ENCODE measurements at places on chromosomes 5 and 9.

DNA sequence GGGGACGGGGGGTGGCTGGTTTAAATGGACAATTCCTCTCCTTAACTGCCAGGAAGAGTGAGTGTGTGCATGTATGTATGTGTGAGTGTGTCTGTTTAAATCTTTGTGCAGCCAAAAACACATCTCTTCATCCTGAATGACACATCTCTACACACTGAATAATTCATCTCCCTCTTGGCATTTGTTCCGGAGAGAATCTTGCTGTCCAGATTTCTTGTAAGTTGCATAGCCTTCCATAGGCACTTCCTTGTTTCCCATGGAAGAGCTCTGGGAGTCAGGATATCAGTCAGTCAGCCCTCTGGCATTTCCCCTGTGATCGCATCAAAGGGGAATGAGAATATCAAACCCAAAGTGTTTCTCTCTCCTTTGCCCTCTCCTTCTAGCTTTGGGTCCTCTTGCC is 74.7 kb downstream of the WWC1 start:
- DNase-seq: no peak

GRCh38 chr9:113589890-113590289 is 126.4 kb downstream of the RGS3 start:
- no peak for DNase-seq

DNA sequence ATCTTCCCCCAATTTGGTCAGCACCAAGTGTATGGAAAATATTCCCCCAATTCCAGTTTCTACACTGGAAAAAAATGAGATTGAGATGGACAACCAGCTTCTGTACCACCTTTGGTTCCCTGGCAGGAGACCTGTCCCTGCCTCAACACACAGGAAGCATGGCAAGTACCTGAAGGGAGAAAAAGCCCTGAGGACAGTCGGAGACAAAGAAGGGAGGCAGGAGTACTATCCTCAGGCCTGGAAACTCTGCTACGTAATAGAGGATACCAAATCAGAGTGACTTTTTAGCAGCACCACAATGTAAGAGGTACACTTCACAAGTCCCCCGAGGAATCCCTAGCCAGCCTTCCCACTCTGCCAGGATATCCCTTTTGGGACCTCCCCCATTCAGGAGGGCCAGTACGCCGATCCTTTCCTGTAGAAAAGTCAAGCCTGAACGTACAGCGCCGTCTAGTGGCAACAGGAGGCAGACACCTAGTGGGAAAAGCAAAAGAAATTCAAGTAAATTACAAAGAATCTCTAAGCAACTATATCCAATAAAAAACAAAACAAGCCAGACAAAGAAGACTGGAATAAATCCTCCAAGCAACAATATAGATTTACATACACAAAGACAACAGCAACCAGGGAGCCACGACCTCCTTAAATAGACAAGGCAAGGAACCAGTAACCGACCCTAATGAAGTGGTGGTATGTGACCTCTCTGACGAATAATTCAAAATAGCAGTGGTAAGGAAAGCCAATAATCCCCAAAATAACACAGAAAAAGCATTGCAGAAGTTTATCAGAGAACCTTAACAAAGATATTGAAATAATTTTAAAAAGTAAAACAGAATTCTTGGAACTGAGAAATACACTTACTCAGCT is 63.3 kb upstream of the SLCO6A1 start:
- peak; percentile 33 for DNase-seq

- DNase-seq: no peak
Observed at GRCh38 chr9:110700953-110701352, 32.4 kb downstream of the MUSK start.

DNA sequence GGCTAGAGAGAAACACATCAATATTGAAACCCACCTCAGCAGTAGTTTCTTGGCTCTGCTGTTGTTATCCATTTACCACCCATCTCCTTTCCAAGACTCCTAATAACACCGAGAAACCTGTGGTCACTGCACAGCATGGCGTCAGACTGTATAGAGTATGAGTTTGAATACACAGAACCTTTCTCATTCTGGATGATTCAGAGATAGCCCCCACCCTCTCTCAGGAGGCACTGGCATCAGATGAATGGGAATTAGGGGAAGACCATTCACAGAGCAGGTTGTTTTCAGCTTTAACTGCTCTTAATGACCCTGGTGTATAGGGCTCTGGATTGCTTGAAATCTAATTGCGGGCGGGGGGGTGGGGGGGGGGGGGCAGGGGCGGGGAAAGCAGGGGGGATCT is 86.7 kb downstream of the GPR21 start:
- DNase-seq: no peak

DNA sequence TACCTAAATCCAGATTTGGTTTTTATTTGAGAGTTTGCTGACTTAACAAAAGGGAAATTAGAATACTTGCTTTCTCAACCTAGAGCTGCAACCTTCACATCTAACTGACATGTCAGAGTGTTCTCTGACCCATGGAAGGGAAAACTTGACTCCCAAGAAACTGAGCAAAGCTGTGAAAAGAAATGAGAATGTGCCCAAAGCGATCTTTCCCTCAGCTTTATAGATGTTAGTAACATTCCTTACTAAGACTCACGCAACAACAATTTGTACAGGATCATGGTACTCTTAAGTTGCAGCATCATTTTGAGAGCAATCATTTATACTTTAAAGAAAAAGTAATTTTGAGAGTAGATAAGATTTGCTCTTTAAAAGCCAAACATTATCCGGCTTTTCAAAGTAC is 117.0 kb upstream of the FBXL7 start:
- no peak for DNase-seq

GRCh38 chr5:17730421-17730820 is 96.2 kb downstream of the TAF11L14 start:
- DNase-seq: no peak

DNA sequence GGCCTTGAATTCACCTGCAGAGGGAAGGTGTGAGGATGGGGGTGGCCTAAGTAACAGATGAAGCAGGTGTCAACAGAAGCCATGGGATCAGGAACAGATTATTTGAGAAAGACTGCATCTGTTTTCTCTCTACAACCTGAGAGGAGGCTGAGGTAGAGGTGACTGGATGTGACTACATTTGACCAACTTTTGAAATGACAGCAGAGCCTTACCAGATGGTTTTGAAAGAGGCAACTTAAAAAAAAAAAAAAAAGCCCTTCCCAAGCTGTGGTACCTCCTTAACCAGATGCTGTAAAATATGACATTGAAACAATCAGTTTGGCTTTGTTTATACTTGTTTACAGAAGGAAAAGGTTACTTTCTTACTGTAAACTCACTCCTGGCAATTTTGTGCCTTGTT is 108.6 kb downstream of the TRIO start:
- DNase-seq: no peak

DNA sequence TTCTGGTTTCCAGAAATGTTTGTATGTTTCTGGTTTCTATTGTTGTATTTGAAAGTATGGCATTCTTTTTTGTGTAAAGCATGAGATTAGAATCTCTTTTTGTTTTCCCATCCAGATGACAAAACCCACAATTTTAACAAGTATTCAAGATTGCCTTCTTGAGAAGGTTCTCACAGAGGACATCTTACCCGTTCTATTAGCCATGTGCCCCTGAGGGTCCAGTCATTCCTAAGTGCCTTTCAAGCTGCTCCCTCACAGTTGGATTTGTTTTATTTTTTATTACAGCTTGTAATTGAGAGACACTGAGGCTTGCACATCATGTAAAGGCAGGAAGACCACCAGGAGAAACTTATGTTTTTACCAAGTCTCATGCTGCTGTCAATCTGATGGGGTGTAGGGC is 19.3 kb upstream of the LOX start:
- no peak for DNase-seq

DNA sequence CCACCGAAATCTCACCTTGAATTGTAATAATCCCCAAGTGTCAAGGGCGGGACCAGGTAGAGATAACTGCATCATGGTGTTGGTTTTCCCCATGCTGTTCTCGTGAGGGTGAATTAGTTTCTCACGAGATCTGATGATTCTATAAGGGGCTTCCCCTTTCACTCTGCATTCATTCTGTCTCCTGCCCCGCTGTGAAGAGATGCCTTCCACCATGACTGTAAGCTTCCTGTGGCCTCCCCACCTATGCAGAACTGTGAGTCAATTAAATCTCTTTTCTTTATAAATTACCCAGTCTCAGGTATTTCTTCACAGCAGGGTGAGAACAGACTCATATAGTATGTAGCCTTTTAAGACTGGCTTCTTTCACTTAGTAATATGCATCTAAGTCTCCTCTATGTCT is 128.1 kb upstream of the NR5A1 start:
- peak; percentile 10 for DNase-seq

DNA sequence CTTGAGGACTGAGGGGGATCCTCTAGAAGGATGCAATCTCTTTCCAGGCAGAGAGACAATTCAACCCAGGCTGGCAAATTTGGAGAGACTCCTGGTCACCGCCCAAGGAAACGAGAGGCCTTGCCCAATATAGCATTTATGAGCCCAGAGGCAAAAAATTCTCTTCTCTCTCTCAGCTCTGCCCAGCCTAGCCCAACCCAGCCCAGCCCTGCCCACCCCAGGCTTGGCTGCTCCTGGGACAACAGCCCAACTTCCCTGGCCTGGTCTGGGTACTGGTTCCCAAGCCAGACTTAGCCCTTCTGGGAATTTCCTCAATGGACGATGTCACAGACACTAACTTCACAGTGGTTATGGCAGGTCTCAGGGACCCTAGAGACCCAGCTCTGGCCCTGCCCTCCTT is 116.5 kb downstream of the PSD2 start:
- no peak for DNase-seq

- no peak for DNase-seq
Observed at GRCh38 chr5:160297004-160297403, 15.4 kb downstream of the CCNJL start.
